ENCODE measurements at places on chromosomes 12 and 14.
A peak's percentile ranks its signal among the peaks of the same experiment; 100 is the strongest.

GRCh38 chr14:55553791-55554190 is 26.2 kb upstream of the KTN1 start:
- DNase-seq: no peak

DNA sequence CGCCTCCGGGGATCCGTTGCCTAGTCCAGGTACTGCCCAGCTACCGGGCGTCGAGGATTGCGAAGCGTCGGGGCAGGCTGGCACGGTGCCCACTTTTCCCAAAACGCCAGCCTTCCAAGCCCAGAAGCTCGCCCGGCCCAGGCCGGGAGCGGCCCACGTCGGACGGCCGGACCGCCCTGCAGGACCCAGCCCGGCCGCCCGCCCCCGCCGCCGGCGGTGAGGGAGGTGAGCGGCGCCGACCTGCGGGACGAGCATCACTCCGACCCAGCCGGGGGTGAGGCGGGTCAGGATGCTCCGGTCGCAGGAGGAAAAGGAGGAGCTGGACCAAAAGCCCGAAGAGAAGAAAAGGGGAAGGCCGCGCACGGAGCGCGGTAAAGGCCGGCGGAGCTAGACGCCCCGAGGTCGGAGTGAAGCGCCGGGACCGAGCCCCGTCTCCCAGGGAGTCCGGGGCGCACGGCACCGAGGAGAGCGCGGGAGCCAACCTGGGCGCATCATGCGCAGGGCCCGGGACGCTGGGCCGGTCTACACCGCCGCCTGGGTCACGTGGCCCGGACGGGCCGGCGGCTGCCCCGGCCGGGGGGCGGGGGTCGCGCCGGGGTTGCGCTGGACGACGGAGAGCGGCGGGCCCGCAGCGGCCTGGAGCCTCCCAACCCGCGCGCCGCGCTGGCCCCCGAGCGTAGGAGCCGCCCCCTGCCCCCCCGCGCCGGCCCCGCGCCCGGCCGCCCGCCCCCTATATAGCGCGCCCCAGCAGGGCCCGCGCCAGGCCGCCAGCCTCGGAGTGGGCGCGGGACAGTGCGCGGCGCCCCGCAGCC is at the start of gene AQP5:
Gene AQP5 (plus strand): TSS at position 762 of the 812 bp plus-strand sequence. CDS start 146 bp downstream, outside the sequence.
- DNase-seq: no peak

- DNase-seq: no peak
Measured at GRCh38 chr12:93266-94005, 26.9 kb downstream of the IQSEC3 start.

- DNase-seq: no peak
Measured at GRCh38 chr12:29771786-29772185, 12.0 kb downstream of the TMTC1 start.

DNA sequence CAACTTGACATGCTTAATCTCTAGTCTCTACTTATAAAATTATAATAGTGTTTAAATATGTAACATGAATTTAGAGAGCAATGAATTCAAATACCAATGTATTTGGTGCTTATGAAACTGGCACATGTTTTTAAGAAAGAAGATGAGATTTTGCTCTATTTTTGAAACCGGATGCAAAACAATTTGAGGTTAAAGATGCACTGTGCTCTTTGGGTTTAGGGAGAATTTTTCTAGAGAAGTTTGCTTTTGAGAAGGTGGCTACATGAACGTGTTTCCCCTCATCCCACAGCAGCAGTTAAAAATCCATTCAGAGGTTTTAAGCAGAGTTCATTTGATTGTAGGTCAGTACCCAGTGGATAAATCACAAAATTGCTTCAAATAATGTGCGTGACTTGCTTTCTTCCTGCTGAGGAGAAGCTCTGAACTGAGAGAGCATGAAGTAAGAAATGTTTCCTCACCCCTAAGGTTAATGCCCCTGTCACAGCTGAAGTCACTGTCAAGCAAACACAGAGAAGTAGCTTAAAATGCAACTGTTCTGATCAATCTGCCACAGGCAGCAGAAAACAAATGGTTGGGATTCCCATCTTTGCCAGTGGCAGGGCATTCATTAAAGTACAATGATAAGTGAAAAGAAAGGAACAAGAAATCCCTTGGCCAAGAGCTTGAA is 241.9 kb upstream of the SYT1 start:
- DNase-seq: no peak

- no peak for DNase-seq
Measured at GRCh38 chr12:90683871-90684270, 271.1 kb downstream of the CCER1 start.

DNA sequence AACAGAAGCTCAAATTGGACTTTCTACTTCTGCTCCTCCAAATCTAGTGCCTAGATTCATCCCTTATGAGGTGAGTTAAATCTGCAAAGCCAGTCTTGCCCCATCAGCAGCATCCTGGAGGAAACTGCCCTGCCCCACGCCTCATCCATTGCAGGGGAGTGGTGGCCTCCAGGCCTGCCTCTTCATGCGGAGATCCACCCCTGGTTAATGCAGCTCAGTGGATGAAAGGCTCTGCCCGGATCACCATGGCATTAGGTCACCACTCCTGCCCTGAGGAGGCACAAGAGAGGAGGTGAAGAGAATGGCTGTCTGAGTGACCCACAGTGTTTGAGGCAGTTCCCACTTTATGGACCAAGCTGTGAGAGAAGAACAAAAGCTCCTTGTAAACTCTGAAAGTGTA is 218.1 kb downstream of the C12orf75 start:
- DNase-seq: no peak

- no peak for DNase-seq
Measured at GRCh38 chr14:31933716-31934115, 143.4 kb upstream of the ARHGAP5 start.

- no peak for DNase-seq
Measured at GRCh38 chr14:77131206-77131605, 10.4 kb downstream of the ZDHHC22 start.

DNA sequence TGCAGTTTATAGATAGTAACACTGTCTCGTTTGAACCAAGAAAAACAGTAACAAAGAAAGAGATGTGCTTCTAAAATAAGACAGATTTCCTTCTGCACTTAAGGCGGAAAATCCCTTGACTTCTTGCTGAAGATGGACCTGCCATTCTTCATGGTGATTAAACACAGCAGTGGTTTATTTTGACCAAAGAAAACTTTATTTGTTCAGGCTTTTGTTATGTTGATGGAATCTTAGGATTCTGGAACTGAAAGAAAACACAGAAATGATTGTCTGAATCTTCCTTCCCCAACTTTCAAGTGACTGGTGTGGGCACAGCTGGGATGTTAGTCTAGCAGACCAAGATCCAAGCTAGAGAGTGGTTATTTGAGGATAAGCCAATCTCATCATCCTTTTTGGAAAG is 72.2 kb downstream of the DACT1 start:
- no peak for DNase-seq

GRCh38 chr12:32261638-32262037 is 137.7 kb upstream of the FGD4 start:
- no peak for DNase-seq

GRCh38 chr12:42725809-42726208 is 136.3 kb upstream of the PRICKLE1 start:
- no peak for DNase-seq

DNA sequence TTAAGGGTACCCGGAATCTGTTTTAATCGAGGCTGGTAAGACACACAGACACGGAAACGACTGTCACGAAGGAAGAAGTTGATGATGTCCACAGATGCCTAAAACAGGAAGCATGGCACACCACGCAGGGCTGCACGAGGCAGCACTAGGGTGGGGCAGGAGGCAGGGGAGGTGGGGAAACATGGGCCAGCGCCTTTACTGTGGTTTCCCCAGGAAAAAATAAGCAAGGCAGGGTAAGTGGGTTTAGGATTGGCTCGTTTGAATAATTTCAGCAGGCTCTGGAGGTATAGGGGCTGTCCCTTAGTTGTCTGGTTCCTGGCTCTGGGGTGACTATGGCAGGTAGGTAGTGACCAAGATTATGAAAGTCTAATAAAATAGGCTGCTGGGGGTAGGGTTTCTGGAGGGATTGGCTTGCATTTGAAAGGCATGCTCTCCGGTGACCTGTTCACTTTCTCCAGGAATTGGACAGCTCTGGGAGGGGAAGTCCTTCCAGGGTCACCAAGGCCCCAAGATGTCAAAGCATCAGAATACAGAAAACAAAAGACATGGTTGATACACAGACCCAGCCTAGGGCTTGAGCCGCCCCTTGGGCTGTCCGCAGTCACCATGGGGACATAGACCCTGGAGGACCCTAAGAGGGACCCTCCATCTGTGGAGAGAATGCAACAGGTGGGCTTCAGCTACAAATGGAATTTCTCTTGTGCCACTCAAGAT is 35.3 kb downstream of the MAP1LC3B2 start:
- DNase-seq: peak; percentile 13

DNA sequence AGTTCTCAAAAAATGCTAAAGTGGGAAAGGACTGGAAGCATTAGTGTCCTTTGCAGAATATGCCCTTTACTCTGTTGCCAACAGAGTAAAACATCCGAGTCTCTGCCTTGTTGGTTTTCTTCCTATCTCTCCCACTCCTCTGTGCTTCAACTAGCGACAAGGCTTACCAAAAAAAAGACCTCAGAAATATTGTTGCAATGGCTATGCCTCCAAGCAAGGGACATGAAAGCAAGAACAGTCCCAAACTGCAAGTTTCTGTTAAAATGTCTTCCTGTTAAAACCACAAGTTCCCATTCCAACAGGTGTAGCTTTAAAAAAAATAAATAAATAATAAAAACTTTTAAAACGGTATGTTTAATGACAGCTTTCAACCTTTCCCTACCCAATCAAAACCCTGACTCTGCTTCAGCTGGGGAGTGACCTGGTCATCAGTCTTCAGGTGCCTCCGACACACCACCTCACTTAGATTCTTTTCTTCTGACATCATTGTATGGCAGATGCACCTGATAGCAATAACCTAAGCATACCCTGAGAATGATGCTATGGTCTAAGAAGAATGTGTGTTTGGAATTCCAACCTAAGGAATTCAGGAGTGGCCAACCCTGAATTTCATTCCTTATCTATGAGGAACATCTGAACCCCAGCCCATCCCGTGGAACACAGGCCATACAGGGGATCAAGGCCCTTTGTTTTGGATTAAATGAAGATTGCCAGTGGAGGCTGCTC is 81.0 kb downstream of the RPS29 start:
- no peak for DNase-seq

GRCh38 chr12:61629702-61630101 is 630.5 kb upstream of the USP15 start:
- DNase-seq: no peak

GRCh38 chr14:99325591-99325990 is 53.6 kb upstream of the BCL11B start:
- peak; percentile 2 for DNase-seq

DNA sequence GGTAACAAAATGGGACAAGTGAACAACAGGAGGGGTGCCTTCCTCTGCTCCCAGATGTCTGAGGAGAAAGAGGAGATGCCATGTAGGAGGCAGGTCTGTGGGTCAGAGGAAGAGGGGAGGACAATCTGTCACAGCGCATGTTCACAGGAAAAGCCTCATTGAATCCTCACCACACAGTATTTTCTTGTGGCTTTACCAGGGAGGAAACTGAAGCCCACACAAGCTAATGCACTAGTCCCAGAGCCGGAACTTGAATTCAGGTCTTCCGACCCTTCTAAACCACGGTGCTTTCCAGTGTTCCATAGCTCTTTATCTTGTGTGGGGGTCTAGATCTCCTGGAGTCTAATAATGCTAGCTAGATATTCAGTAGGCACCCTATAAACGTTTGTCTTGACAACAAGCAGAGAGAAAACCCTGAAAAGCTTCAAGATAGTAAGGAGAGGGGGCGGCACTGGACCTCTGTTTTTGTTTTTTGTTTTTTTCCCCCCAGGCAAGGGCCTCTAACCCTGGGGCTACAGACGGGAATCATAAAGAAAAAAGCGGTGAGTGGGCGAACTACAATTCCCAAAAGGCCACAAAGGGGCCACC is 371 bp upstream of the SHMT2 start:
- DNase-seq: no peak

DNA sequence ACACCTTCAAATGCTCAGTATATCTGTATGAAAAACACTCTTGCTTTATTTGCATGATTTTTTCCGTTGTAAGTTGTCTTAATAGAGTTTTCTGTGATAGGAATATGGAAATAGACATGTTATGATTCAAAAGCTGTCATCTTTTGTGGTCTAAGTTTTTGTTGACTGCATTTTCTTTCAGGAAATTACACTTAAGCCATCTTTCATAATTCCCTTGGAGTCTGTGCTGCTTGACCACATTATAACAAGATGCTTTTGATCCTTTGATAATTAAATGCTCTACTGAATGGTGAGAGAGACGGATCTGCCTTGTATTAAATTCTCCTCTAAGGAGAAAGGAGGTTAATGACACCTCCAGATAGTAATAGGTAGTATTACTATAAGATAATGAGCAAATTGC is 272.8 kb upstream of the DAAM1 start:
- DNase-seq: no peak

GRCh38 chr12:56129942-56130495 is 2.0 kb downstream of the ESYT1 start:
- DNase-seq: no peak

GRCh38 chr14:68208626-68209317 is 389.2 kb downstream of the RAD51B start:
- DNase-seq: no peak

DNA sequence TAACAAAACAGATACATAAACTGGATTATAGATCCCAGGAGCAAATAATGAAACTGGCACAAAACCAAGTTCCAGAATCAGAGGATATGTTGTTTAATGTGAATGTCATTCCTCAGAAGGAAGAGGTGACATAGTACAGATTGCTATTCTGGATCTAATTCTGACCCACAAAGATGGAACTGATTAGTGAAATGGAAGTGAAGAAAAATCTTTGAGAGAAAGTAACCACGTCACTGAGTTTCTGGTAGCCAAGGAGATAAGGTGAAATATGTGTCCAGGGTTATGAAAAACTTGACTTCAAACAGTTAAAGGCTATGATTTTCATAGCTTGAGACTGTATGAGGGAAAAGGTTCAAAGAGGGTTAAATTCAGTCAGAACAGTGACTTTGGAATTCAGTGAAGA is 8.3 kb downstream of the OR10AD1 start:
- no peak for DNase-seq

DNA sequence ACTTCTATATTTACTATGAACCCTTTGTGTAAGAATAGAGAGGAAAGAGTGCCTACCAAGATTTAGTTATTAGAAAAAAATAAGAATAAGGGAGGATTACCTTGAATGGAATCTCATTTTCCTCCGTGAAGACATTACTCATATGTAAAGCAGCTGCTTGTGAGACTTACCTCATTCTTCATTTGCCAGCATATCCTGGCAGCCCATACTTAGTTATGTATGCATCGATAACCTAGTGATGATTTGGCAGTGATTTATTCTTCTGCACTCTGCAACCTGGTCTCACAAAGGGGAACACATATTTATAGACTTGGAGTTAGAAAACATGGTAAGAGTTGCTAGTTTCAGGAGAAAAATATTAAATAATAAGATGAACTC is 56.8 kb downstream of the LRFN5 start:
- DNase-seq: no peak

DNA sequence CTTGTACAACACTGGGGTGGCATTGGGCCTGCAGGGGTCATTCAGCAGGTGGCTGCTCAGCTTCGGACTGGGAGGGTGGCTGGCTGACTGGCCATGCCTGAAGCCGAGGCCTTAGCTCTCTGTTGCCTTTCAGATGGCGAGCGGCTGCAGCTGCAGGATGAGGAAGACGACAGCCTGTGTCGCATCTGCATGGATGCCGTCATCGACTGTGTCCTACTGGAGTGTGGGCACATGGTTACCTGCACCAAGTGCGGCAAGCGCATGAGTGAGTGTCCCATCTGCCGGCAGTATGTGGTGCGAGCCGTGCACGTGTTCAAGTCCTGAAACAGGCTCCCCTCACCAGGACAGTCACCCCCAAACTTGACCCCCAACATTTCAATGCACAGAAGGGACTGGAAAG is 23.3 kb downstream of the RNF34 start:
- no peak for DNase-seq
